SK-MEL-5 (cell line): ENCODE measurements at places on chromosomes 2 and 18. TPM values are rescaled to one million over a fixed set of nuclear protein-coding genes. Genes with fewer than 3 reads are reported as not detected.

HOXD9 gene
- 0.18 and 0.59 TPM in 2 replicates for total RNA-seq

PSD4 gene
- total RNA-seq: 0.43 and 0.63 TPM in 2 replicates

TMEM200C gene
- total RNA-seq: 0.03 and 0.05 TPM in 2 replicates

ELMOD3 gene
- total RNA-seq: 13.7 and 13.9 TPM in 2 replicates

DNA sequence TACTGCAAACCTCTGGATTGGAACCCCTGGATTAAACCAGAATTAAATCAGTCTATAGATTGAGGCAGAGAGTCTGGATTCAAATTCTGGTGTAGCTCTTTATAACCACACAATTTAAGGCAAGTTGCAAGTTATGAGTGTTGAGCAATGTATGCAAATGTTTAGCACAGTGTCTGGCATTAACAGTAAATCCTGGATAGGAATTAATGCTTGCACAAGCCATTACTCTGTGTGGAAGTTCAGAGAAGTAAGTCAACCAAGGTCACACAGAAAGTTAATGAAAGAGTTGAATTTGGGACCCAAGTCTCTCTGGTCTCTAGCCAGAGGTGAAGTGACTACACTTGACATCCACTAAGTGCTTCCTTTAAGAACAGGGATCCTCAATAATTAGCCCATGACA is 2.0 kb upstream of the MARCO start:
- no peak for DNase-seq

- DNase-seq: no peak
These were observed 19.1 kb downstream of the PHOSPHO2 start for GRCh38 chr2:169713331-169713730.

- no peak for DNase-seq
These were observed 1.4 kb upstream of the MBP start for GRCh38 chr18:77133835-77134496.

GRCh38 chr2:47460766-47461165 is 57.8 kb downstream of the MSH2 start:
- DNase-seq: no peak

GRCh38 chr2:236639461-236640235 is 70.0 kb downstream of the ACKR3 start:
- no peak for DNase-seq

DNA sequence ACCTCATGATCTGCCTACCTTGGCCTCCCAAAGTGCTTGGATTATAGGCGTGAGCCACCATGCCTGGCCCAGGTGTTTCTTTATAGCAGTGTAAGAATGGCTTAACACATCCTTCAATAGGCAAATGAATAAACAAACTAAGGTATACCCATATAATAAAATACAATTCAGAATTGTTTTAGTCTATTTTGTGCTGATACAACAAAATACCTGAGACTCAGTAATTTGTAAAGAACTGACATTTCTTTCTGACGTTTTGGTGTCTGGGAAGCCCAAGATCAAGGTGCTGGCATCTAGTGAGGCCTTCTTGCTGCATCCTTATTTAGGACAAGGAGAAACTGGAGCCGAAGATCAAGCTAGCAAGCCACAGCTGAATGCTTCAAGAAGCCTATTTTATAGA is 1372.1 kb upstream of the DDX18 start:
- no peak for DNase-seq
